Muscle of arm (tissue), 14 donors: ENCODE measurements at places on chromosomes 7 and 10. TPM values are rescaled to one million over a fixed set of nuclear protein-coding genes. Genes with fewer than 3 reads are reported as not detected.
A peak's percentile ranks its signal among the peaks of the same experiment; 100 is the strongest.

DNA sequence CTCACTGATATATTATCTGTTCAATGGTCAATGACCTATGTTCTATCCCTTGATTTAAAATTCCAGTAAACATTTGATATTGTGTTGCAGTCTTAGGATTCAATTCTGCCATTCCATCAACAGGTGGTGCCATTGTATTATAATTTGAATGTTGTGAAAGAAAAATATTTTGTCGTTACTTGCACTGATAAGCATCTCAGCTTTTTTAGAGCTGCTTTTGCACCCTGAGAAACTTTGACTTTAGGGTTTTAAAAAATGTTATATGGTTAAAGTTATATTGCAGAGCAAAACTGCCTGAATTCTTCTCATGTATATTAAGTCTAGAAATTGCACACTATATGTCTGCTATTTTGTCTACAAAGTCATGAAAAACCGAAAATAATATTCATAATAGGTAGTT, 18.8 kb upstream of the MINDY3 start:
- peak; percentile 18 for DNase-seq

DNA sequence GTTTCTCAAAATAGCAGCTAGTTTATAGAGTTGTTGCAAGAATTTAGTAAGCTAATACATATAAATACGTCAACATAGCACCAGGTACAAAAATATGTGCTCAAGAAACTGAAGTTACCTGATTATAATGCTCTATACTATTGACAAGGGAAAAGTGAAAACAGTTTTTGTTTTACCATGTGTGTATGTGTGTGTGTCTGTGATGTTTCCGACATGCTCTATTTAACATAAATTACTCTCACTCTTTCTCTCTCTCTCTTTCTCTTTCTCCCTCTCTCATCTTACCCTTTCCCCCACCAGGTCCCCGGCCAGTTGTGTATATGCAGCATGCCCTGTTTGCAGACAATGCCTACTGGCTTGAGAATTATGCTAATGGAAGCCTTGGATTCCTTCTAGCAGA, 4.3 kb downstream of the LIPN start:
- no peak for DNase-seq

- peak; percentile 25 for DNase-seq
These were observed 173.1 kb downstream of the PTPRN2 start for GRCh38 chr7:158414486-158414961.

DNA sequence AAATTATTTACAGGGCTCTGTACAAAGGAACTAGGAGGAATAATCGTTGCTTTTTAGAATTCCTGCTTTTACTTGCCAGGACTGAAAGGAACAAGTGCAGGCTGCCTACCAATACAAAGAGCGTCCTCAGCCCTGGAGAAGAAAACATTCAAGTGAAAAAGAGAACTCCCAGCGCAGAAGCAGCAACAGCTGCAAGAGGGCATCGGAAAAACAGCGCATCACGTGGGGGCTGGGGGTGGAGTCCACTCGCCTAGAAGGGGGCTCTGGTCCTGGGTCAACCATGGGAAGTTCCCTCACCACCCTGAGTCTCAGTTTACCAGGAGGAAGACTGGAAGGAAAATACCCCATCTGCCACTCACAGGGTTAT, 385 bp upstream of the C10orf90 start:
- no peak for DNase-seq

GRCh38 chr10:132844069-132844809, 58.3 kb upstream of the NKX6-2 start:
- no peak for DNase-seq

LBX1 gene
- polyA plus RNA-seq: 4.7 TPM

- no peak for DNase-seq
These were observed 294.6 kb downstream of the RNLS start for GRCh38 chr10:88288320-88289059.

DNA sequence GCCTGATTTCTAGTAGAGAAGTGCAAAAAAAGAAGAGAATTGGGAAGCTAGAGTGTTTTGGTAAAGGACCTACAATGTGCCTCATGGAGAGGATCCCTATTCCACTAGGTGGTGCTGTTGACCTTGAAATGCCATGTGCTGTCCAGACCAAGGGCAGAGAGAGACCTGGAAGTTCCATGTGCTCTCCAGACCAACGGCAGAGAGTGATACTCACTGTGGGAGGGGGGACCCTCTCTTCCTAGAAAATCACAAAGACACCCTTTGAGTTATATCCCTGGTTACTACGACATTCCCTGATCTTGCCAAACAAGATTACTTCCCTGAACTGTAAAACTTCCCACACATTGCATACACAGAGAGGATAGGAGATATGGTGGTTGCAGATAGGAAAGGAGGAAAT, 212.7 kb upstream of the ZNF804B start:
- DNase-seq: no peak

DNA sequence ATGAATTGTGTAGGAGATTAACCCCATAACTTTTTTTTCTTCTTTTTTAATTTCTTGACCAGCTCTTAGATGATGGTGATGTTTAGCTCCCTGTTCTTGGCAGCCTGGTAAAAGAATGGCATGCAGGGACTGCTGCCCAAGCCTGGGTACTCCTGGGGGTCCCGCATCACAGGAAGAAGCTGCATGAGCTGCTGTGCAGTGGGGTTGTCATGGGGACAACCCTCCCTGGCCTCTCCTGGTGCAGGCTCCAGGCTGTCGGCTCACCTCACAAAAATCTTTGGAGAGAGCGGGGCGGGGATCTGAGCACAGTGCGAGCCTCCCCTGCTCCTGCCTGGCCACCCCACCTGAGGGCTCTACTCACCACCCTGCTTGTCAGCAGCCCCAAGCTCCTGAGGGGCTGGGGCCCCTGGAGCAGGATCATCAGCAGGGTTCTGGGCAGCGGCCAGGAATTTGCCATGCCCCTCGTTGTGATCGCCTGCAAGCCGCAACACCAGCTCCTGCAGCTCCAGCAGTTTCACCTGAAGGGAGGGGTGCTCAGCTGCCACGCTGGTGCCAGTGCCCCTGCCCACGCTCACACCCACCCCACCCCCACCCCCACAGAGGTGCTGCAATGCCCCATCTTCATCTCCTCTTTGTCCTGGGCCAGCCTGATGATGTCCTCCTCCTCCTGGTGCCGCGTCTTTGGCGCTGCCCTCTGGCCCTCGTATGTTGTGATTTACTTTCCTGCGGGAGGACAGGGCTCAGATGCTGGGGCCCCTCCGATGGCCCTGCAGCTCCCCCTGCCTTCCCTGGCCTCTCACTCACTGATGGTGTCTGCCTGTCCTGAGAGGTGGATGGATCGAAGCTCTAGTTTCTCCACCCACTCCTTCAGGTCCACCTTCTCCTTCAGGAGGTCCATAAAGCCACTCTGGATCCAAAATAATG, 15.5 kb upstream of the MTPAP start:
- DNase-seq: no peak

PON1 gene
- 0.39 TPM for polyA plus RNA-seq

- no peak for DNase-seq
These were observed 142.3 kb downstream of the NRP1 start for GRCh38 chr10:33192190-33192589.

PNLIPRP1 gene
- not detected for polyA plus RNA-seq

IL2RA gene
- not detected for polyA plus RNA-seq

MINDY3 gene
- 45.1 TPM for polyA plus RNA-seq

ANKRD1 gene
- 44.6 TPM for polyA plus RNA-seq

DDX21 gene
- 50.9 TPM for polyA plus RNA-seq

DNA sequence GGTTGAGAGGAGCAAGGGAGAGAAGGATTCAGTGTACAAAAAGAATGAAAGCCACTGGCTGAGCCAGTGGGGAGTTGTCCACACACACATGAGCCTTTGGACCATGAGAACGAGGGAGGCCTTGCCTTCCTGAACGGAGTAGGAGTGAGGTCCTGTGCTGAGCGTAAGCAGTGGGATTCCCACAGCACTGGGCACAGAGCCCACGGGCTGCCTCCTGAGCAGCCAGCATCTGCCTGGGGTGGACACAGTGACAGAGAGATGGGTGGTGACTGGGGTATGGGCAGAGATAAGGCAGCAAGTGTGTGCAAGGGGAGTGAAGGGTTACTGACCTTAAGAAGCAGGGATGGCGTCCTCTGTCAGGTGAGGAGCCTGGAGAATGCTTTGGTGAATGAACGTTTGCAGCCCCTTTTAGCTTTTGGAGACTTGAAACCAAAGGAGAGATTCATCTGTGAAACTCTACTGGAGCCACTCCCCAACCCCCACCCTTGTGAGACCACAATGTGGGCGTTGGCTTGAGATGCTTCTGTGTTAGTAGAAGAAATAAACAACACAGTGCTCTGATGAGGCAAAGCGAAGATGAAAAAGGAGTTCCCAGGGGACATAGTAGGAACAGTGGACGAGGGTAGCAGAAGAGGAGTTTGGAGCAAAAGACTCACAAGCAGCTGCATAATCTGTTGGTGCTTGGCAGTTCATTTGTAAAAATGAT, 56.5 kb downstream of the FIGNL1 start:
- no peak for DNase-seq

DNA sequence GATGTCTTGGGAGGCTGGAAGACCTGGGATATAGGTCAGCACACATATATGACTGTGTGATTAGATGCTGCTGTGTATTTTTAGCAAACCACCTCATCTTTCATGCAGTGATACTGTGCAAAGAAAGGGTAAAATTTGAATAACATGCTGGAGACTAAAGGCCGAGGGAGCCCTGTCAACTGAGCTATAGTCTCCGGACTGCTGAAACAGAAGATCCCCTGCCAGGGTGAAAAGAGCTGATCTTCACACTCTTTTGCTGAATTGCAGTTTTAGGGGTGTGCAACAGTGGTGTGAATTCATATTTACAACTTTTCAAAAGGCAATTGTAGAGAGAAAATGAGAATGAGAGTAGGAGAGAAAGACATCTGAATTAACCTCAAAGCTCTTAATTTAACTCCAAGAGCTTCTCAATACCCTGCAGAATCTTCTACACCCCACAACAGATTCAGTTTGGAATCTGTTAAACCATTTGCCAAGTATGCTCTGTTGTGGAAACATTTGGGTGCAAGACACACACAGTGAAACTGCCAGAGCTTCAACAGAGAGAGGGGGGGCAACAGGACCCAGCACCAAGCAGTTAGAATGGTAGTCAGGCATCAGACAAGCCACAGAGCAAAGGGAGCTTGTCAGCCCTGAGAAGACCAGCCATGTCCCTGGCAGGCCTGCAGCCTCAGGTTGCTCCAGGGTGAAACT, 190.1 kb upstream of the STK17A start:
- DNase-seq: no peak

- DNase-seq: no peak
These were observed 19.3 kb downstream of the VWA2 start for GRCh38 chr10:114258274-114258840.

- no peak for DNase-seq
These were observed 218.8 kb downstream of the ZWINT start for GRCh38 chr10:56142092-56142728.

DNA sequence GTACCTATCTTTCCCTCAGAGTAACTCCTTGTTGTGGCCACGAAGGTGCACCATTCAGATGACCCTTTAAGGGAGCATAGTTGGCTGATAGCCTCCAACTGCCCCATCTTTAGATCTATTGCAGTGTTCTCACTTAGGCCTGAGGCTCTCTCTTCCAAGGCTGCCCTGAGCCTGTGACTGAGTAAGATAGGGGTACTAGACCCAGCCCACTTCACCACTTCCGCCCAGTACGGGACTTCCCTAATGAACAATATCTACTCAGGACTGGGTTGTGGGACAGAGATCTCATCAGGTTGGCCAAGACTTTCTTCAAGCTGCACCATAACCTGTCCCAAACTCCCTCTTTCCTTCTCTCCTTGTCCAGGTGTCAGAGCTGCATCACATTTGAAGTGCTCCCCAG, 5.7 kb upstream of the GNAI1 start:
- no peak for DNase-seq

GRCh38 chr7:128889121-128889520, 21.4 kb downstream of the KCP start:
- no peak for DNase-seq

DNA sequence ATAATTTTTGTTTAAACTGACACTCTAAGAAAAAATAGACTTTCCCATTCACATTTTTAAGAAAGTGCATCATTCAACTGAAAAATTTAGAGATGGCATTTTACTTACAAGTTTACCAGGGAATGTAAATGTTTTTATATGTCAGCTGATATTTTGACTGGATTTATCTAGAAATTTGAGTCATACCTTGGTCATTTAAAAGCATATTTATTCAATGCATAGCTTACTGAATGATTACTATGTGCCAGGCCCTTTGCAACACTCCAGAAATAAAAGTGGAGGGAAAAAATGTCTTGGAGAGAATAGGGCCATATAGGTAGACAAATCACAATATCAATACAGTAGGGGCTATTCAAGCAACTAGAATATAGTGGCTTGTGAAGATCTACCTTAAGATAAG, 98.4 kb upstream of the FAM3C start:
- DNase-seq: no peak

NACAD gene
- polyA plus RNA-seq: 4.9 TPM

GRCh38 chr10:77197544-77197943, 440.1 kb downstream of the KCNMA1 start:
- DNase-seq: no peak

DNA sequence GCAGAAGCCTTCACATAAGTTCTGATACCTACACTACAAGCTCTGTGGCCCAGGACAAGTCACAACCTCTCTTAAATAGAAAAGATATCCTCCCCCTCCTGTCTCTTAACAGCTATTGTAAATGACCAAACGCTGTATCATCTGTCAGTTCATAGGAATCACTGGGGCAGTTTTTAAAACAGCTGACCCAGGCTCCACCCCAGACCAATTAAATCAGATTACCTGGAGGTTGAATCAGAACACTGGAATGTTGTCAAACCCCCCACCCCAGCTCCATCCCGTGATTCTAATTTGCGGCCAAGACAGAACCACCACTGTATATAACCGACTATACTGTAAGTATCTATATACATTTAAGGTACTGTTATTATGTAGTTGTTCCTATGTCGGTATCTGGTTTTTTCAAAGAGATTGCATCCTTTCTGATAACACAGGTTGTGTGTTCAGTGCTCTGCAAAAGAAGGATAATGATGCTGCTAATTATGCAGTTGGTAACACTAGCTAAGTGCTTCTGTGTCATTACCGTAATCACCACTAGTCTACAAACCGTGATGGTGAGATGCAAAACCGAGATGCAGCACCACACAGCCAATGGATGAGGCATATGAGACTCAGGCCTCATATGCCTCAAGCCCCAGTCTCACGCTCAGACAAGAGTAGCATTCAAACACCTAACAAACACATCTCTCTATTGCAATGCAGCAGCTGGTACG, 47.4 kb downstream of the TNS3 start:
- no peak for DNase-seq

- no peak for DNase-seq
These were observed 1213.2 kb downstream of the XPNPEP1 start for GRCh38 chr10:108709927-108710722.

DNA sequence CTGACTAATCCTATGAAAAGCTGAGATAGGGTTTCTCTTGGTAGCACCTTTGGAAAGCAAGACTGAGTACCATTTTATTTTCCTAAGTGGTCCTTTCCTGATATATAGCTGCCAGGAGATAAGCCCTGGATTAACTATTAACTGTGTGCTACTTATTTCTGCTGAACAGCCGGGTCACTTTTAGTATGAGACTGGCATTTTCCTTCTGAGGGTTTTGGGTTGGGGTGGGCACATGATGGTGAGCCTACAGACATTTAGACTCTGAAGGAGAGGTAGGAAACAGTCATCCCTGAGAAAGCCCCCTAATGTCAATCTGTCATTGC, 29.8 kb upstream of the BMPR1A start:
- no peak for DNase-seq
